COR-L47 (cell line): ENCODE measurements at places on chromosomes 3 and 15.
A peak's percentile ranks its signal among the peaks of the same experiment; 100 is the strongest.

GRCh38 chr15:98505611-98506031 lies 142.7 kb upstream of the IGF1R start:
- no peak for DNase-seq

- DNase-seq = no peak
These were observed 18.1 kb downstream of the DNAJC13 start for GRCh38 chr3:132435224-132435910.

DNA sequence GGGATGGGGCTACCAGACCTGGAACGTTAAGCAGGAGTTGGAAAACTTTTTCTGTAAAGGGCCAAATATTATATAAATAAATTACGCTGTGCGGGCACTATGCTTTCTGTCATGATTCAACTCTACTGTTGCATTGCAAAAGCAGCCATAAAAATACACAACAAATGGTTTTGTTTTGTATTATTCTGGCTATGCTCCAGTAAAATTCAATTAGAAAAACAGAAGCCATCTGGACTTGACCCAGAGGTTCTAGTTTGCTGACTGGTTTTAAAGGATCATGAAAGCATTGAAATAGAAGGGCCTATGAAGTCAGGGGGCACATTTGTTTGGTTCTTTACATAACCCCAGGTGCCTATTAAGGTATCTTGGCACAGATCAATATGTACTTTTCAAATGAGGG lies 647.4 kb upstream of the LMCD1 start:
- DNase-seq = no peak

DNA sequence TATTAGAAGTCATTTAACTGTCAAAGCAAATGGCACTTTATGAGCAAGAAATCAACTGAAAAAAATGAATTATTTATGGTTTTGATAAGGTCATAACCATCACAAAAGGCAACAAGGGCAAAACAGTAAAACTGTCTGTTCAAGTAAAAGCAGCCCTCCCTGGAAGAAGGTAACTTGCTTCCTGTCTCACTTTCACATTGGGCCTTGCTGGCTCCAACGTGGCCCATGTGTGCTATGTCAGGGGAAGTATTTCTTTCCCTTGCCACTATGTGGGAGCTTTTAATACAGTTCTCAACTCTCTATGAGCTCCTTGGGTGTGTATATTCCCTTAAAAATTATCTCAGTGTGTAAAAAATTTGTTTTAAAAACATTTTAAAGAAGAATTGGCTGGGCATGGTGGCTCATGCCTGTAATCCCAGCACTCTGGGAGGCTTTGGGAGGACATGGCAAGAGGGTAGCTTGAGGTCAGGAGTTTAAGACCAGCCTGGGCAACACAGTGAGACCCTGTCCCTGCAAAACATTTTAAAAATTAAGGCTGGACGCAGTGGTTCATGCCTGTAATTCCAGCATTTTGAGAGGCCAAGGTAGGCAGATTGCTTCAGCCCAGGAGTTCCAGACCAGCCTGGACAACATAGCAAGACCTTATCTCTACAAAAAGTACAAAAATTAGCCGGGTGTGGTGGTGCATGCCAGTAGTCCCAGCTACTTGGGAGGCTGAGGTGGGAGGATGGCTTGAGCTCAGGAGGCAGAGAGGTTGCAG lies 45.2 kb upstream of the TJP1 start:
- no peak for DNase-seq

GRCh38 chr3:129320261-129320660 lies 41.6 kb downstream of the HMCES start:
- no peak for DNase-seq

GRCh38 chr15:74621936-74622335 lies 6.3 kb downstream of the CLK3 start:
- DNase-seq = no peak

- DNase-seq = peak; percentile 71
These were observed 152.0 kb downstream of the OPA1 start for GRCh38 chr3:193744822-193745684.

DNA sequence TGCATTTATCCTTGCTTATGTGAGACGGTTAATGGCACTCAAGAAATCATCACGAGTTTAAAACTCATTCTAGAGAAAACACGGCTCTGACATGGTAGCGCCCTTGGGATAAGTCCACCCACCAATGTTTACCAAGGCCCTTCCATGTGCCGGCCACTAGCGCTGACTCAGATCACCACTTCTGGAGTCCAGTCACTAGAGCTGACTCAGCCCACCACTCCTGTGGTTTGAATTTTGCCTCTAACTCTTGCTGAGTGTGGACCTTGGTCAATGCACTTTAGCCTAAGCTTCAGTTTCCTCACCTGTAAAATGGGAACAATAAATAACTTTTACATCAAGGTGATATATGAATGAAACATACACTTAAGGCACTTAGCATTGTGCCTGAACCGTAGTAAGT lies 358.4 kb upstream of the PROK2 start:
- no peak for DNase-seq

GRCh38 chr15:37395100-37395468 lies 294.7 kb upstream of the MEIS2 start:
- no peak for DNase-seq

- DNase-seq = no peak
These were observed 253.6 kb downstream of the NR1D2 start for GRCh38 chr3:24198728-24199127.

- peak; percentile 97 for DNase-seq
These were observed 12.7 kb downstream of the PLXND1 start for GRCh38 chr3:129593595-129594339.

DNA sequence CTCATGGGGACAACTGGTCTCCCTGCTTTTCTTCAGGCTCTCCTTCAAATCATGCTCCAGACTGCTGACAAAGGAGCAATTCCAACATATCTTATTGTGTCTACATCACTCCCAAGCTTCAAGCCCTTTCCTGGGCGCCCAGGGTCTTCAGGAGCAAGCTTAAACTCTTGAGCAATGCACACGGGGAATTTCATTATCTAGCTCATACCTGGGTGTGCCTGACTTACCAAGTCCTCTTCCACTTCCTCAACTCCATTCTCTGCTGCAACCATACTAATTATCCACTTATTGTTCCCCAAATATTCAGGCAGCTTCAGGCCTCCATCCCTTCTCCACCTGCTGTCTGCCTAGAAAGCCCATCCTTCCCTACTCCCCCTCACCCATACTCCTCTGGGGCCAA lies 50.6 kb downstream of the B3GNT5 start:
- DNase-seq = no peak

DNA sequence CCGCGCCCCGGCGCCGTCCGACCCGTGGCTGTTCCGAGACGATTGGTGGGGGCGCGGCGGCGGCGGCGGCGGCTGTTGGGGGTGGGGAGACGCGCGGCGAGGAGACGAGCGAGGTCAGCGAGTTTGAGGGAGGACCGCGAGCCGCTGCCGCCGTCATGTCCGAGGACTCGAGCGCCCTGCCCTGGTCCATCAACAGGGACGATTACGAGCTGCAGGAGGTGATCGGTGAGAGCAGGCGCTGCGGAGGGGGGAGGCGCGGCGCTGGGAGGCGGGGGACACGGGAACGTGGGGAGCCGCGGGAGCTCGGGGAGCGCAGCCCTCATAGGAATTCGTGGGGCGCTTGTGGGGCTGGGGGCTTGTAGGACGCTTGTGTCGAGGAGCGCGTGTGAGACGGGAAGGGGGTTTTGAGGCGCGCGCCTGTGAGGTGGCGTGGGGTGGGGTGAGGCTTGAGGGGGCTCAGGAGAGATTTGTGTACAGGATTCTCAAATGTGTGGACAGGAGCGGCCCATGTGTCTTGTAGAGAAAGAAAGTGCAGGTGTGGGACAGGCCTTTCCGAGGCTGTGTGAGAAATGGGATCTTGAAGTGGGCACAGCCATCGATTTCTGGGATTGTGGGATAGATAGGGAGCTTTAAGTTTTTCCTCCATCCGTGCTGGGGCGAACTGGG lies 518 bp downstream of the OXSR1 start:
- peak; percentile 23 for DNase-seq

DNA sequence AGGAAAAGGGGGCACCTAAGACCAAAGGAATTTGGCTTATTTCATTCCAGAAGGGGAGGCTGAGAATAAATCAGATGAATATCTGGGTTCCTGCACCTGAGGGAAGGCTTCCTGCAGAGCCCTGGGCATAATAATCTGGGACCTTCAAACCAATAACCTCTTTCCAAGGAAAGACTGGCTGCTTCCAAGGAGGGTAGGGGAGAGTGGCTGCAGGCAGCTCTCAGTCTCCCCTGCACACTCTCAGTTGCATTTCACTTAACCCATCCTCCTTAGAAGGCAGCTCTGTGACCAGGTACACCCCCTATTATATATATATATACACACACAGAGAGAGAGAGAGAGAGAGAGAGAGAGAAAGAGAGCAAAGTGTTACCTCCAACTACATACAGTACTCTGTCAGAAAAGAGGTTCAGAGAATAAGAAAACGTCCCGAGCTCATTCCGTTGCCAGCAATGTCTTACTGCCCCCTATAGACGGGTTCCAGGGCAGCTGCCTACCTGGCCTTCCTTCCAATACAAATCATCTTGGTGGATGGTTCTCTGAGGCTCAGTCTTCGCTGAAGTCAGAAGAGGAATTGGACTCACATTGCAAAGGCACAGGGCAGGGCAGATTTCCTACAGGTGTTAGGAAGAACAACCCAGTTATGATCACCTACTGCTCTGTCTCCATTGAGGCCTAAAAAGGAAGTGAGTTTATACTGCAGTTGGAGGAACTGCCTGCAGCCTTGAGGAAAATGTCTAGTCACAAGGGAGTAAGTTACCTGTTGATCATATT lies 26.1 kb downstream of the CAPN3 start:
- DNase-seq = no peak

DNA sequence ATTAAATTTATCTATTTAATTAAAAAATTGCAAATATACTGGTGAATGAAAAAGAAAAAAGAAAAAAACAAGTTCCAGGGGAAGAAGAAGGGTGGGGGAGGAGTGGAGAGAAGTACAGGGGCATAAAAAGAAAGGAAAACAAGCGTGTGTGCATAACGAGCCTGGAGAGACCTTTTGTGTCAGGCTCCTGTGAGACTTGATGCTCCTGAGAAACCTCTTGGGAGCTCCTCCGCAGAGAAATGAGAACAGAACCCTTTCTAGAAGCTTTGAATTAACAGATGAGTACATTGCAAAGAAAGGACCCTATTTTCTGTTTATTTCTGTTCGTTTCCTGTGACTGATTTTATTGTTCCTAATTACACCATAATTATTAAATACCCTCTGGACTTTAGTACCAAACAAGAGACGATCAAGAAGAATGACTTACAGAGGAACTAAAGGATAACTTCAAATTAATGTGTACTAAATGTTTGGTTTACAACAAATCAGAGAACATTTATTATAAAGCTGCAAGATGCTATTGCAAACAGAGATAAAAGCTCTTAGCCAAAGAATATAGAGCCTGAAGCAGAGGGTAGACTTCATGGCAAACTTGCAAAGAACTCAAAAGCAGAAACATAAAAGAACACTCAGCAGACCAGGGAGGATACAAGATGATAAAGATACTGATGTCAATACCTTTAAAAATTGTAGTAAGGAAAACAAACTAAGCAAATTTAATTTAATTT lies 74.7 kb downstream of the DPPA2 start:
- DNase-seq = no peak

GRCh38 chr3:299590-300301 lies 103.2 kb downstream of the CHL1 start:
- DNase-seq = no peak

DNA sequence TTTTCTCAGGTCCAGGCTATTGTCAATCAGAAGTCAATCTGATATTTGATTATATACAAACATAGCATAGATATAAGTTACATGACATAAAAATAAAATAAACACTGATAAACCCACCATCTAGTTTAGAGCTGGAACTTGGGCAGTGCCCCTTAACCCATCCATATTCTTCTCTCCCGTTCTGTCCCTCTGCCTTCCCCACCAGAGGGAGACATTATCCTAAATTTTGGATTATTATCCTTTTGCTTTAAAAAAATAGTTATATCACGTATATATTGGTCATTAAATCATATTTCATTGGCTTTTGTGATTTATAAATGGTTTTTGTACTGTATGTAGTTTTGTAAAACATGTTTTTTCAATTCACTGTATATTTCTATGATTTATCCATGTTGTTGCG lies 107.9 kb downstream of the GMPS start:
- DNase-seq = no peak

DNA sequence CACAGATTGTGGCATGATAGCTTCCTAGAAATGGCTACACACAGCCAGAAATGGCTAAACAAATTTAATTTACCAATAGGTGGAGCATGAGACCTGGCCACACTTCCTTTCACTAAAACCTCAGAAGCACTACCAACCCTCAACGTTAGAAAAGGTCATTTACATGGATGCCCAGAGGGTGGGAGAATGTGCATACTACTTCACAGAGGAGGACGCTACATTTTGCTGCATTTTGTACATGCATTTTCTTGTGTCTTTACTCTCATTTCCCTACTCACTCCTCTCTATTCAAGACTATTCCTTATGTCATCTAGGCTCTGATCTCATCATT lies 40.1 kb downstream of the C2CD4B start:
- no peak for DNase-seq

GRCh38 chr15:28886431-28887338 lies 911 bp downstream of the APBA2 start:
- no peak for DNase-seq

DNA sequence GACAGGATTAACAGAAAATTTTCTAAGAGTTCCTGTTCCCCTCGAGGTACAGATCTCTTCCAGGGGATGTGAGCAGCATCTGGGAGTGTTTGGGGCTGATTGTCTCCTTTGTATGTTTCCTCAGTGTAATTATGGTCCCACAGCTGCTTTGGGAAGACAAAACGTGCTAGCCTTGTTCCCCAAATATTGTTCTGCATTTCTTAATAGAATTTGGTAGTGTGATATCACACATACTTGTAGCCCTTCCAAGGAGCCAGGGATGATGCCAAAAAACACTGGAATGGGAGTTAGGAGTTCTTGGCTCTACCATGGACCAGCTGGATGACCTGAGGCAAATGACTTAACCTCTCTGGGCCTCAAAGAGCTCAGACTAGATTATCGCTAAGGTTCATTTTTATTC lies 19.0 kb upstream of the AGBL1 start:
- no peak for DNase-seq

GRCh38 chr15:33737687-33738601 lies 230.4 kb upstream of the CHRM5 start:
- peak; percentile 10 for DNase-seq

DNA sequence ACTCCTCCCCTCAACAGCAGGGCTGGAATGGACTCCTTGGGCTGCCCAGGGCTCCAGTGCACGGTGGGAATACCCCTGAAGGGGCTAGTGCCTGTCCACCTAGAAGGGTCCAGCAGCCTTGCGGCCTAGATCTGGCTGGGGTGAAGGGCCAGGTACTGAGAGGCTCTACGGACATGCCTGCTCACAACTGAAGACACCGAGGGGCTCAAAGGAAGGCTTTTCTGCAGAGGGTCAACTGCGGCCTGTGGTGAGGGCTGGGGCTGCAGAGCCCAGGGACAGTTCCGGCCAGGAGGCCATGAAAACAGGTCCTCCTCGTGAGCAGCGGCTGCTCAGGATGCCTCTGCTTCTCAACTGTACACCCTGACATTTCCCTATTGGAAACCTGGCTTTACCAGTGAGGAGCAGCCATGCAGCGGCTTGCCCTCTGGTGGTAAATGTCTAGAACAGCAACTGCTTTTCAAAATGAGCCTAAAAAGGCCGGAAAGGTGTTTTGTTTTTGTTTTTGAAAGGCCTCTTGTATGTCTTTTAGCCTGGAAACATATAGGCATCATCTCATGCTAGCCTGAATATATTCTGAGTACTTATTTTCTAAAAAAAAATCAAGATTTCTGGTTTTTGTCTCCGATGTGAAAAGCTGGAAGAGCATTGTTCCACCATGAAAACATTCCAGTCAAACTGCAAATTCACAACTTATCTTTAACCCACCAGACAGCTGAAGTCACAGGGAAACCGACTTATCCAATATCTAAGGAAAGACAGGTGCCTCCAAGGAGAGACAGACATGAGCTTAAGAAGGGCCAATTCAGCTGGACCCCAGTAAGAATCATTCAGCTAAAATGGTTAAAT lies 163.4 kb downstream of the KLF13 start:
- DNase-seq = peak; percentile 13
